Transverse colon (tissue), 4 donors: ENCODE measurements at places on chromosomes 5 and 9.

- no peak for DNase-seq
Observed at GRCh38 chr9:130428086-130428665, 16.6 kb upstream of the ASS1 start.

DNA sequence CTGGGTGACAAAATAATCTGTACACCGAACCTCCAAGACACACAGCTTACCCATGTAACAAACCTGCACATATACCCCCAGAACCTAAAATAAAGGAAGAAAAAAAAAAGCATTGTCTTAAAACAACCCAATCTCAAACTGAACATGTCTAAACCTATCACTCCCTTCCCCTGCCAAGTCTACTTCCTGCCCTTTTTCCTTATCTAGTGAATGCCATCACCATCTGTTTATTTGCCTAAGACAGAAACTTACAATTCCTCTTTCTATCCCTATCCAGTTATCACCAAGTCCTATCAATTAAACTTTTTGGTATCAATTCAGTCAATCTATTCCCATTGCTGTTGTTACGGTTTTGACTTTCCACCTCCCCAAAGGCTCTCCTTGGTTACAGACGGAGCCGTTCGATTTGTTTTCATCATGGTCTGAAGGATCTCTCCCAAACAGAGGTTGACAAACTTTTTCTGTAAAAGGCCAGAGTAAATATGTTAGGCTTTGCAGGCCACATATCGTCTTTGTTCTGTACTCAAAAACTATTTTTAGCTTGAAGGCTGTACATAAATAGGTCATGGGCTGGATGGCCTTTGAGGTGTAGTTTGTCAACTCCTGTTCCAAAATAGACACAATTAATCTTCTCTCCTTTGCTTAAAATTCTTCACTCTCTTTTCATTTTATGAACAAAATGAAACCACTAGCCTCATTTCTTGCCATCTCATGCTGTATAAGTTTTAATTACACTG, 12.1 kb downstream of the NOL8 start:
- DNase-seq, result no peak

DNA sequence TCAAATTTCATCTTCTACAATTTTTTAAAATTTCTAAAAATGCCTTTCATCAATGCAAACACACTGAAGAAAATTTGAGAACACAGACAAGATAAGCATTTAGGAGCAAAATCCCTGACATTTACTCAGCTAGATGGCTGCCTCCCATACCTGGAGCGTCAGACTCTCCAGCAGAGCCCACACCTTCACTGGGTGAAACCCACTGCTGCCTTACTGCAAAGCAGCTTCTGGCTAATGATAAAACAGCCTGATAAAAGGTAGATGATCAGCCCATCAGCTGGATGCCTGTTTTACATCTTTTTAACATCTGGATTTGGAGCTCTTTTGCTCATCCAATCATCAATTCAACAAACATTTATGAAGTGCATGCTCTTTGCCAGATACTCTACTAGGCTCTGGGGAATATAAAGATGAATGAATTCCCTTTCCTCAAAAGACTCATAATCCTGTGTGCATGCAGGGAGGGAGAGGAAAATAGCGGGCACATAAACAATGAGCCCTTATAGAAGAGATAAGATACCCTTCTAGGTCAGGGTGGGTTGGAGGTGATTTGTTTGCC, 271.2 kb downstream of the SAXO1 start:
- DNase-seq, result no peak

- peak; percentile 5 for DNase-seq
Observed at GRCh38 chr9:93665637-93666438, 89.5 kb downstream of the PHF2 start.

DNA sequence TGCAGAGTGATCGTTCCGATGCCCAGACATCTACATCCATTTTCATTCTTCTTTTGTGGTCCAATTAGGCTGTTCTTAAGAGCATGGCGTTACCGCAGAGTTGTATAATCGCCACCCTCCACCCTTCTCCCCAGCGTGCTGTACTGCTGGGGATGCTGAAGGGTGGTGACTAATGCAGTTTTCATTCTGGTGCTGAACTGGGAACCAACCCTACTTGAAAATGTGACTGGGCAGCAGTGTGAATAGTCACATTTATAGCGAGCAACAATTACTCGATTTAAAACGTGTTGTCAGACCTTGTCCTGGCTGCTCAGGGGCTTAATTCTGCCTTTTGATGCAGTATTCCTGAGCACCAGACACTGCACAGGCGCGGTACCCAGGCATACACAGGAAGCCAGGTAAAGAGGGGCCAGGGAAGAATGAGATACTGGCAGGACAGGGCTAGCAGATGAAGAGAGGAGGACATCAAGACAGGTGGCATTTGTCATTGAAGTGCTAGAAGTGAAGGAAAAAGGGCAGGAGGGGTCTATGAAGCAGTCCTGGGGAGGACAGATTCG, 719 bp upstream of the ISCA1 start:
- DNase-seq, result no peak
